ENCODE measurements at places on chromosomes 1 and 21.

DNA sequence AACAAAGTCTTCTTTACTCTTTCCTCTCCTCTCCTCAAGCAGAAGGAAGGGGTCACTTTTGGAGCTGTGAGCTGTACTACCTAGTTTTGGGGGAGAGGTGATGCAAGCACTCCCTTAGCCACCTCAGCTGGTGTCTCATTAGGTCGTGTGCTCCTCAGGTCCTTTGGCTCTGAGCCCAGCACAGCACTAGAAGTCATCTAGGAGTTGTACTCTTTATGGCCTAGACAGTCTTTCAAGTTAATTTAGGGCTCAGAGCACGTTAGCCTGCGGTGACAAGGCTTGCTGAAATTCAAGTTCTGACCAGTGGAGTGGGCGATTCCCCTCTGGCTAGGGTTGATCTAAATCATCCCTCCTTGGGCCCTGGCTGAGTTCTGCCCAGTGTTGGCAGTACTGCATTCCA lies 48.0 kb upstream of the WDR26 start:
- no peak for DNase-seq

GRCh38 chr1:207791290-207791689 lies 39.4 kb downstream of the CD46 start:
- no peak for DNase-seq

DNA sequence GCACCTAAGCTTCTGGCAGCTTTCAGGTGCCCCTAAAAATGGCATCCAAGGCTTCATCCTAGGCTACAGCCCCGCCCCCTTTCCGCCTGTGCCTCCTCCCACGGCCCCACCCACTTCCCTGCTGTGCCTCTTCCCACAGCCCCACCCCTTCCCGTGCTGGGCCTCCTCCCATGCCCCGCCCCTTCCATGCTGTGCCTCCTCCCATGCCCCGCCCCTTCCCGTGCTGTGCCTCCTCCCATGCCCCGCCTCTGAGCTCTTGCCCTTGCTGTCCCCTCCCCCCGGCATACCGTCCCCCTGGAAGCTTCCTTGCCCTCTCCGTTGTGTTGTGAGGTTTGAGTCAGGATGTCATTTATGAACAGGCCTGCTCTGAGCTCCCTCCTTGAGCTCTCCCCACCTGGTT lies 228.5 kb upstream of the AJAP1 start:
- DNase-seq = no peak

- no peak for DNase-seq
Measured at GRCh38 chr1:153357853-153358690, at the start of gene S100A9. Gene S100A9 (plus strand): TSS chr1:153357854. CDS start chr1:153358284, 430 bp downstream.
